ENCODE measurements at places on chromosomes 11 and 22.

DNA sequence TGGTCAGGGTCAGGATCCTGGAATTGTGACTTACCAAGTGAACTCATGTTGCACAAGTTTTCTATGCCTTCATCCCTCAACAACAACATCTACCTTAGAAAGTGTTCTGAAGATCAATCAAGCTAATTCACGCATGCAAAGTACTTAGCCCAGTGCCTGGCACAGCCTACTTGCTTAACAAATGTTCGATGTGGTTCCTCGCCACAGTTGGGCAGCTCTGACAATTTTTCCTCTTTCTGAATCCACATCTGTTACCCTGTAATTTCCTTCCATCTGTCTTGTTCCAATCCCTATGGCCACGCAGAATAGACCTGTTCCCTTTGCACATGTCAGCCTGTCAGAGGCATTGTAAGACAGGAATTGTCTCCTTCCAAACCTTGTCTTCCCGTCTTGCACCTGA lies 1415.2 kb downstream of the TBC1D22A start:
- no peak for DNase-seq

GRCh38 chr22:39028281-39028680 lies 7.4 kb downstream of the APOBEC3D start:
- DNase-seq: no peak

- DNase-seq: no peak
These were observed 14.7 kb downstream of the LUZP2 start for GRCh38 chr11:24511511-24511910.

- no peak for DNase-seq
These were observed 61.6 kb downstream of the STK33 start for GRCh38 chr11:8532475-8532874.

DNA sequence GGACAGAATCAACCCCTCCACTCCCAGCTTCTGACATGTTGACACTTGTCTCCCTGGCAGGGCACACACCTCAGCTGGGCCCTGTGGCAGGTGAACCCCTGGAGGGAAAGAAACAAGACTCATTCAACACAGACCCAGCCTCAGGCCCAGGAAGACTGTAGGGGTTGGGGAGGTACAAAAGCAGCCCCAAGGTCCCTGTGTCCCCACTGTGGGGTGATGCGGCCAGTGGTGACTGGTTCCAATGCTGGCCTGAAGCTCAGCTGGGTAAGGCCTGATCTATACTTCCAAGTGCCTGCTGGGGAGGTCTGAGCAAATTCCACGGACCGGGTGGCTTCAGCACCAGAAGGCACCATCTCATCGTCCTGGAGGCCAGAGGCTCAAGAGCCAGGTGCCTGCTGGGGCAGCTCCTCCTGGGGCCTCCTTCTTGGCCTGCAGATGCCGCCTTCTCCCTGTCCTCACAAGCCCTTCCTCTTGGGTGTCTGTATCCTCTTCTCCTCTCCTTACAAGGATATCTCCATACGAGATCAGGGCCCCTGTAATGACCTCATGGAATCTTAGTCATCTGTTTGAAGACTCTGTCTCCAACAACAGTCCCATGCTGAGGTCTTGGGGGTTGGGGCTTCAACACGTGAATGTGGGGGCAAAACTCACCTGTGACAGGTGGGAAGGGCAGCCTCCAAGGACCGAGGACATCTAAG lies 1492.1 kb downstream of the BRD1 start:
- DNase-seq: no peak

- DNase-seq: no peak
These were observed 10.1 kb upstream of the FANCF start for GRCh38 chr11:22635689-22636088.

GRCh38 chr11:69431893-69432738 lies 49.3 kb upstream of the LINC01488 start:
- DNase-seq: no peak

GRCh38 chr11:36164506-36165250 lies 124.5 kb downstream of the COMMD9 start:
- DNase-seq: no peak

- no peak for DNase-seq
These were observed 8.7 kb upstream of the LTO1 start for GRCh38 chr11:69683764-69684333.
